Stimulated activated CD8-positive, alpha-beta memory T cell treated with anti-CD3 and anti-CD28 coated beads, Interleukin-7, amount 100 ng/mL, for 24 hours (primary cell): ENCODE measurements at places on chromosomes 5 and 9.

DNA sequence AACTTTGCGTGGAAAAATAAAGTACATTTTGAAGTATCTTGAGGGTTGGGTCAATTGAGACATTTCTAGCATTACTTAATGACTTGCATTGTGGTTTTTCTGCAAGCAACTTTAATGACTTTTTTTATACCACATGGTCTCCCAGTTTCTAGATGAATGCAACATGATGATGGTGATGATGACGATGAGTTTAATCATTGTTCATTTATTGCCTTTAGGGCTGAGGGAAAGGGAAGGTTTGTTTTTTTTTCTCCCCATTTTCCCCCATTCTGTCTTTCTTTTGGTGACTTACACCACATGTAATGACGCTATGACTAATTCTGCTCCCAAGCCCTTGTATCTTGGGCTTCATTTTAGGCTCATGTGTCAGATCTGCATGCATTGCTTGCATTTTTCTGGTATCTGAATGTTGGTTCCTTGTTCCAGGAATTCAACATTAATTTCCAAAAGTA is 57.7 kb upstream of the NXNL2 start:
- no peak for DNase-seq

DNA sequence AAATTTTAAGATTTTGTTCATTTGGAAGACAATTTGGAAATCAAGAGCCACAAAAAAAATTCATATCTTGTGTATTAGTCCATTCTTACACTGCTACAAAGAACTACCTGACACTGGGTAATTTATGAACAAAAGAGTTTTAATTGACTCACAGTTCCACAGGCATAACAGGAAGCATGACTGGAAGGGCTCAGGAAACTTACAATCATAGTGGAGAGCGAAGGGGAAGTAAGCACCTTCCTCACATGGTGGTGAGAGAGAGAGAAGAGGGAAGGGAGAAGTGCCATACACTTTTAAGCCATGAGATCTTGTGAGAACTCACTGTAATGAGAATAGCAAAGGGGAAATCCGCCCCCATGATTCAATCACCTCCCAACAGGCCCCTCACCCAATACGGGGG is 274.4 kb downstream of the KCNN2 start:
- DNase-seq, result no peak

DNA sequence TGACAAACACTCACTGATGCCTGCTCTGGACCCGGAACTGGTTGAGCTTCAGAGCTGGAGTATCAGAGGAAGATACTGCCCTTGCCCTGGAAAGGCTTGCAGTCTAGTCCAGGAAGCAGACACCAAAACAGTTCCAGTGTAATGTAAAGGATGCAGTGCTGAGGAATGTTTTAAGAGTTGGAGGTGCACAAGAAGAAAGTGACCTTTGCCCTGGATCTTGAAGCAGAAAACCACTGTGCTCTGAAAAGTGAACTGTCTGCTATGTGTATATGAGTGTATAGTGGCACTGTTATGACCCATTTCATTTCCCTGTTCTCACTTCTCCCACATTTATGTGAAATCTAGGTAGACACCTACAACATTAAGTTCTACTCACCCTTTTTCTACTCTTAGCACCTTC is 2.1 kb downstream of the ZNF346 start:
- no peak for DNase-seq

- DNase-seq, result no peak
Observed at GRCh38 chr5:35483780-35484179, 133.9 kb upstream of the SPEF2 start.

DNA sequence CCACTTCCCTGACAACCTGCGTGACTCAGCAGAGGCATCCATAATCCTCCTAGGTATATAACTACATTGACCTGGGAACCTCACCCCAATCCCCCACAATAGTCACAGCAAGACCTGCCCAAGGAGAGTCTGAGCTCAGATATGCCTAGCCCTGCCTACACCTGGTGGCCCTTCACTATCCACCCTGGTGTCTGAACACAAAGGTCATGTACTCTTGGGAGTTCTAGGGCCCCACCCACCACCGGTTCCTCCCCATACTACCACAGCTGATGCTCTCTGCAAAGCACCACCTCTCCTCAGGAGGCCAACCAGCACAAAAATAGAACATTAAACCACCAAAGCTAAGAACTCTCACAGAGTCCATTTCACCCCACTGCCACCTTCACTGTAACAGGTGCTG is 34.8 kb upstream of the CARTPT start:
- DNase-seq, result no peak

GRCh38 chr5:174601946-174602345 is 122.4 kb upstream of the MSX2 start:
- no peak for DNase-seq

DNA sequence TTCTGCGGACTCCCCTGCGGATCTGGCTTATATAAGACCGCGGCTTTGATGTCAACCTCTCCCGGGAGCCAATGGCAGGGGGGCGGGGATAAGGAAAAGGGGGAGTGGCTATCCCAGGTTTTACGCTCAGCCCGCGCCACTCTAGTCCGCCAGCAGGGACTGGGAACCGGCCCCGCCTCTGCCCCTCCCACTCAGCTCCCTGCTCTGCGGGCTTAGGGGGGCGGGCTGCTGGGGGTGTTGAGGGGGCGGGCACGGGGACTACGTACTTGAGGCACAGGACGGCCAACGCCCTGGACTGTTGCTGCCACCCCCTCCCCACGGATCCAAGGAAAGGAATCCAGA is at the start of gene HAND1:
Gene HAND1 (minus strand): TSS at position 4 of the 342 bp plus-strand sequence. CDS start 219 bp downstream, outside the sequence.
- no peak for DNase-seq

GRCh38 chr9:127283917-127284497 is 19.4 kb downstream of the GARNL3 start:
- no peak for DNase-seq
